DMS153 (cell line): ENCODE measurements at places on chromosomes 1 and 21.
A peak's percentile ranks its signal among the peaks of the same experiment; 100 is the strongest.

GRCh38 chr1:13733711-13734110 is 33.7 kb downstream of the PRDM2 start:
- DNase-seq: no peak

GRCh38 chr1:160367934-160368923 is 1.4 kb downstream of the NHLH1 start:
- no peak for DNase-seq

GRCh38 chr1:189550498-189550897 is 927.2 kb downstream of the BRINP3 start:
- no peak for DNase-seq

- no peak for DNase-seq
Observed at GRCh38 chr1:65407877-65408276, 12.6 kb upstream of the LEPR start.

- DNase-seq: no peak
Observed at GRCh38 chr1:39089931-39090521, 63.9 kb downstream of the NDUFS5 start.

DNA sequence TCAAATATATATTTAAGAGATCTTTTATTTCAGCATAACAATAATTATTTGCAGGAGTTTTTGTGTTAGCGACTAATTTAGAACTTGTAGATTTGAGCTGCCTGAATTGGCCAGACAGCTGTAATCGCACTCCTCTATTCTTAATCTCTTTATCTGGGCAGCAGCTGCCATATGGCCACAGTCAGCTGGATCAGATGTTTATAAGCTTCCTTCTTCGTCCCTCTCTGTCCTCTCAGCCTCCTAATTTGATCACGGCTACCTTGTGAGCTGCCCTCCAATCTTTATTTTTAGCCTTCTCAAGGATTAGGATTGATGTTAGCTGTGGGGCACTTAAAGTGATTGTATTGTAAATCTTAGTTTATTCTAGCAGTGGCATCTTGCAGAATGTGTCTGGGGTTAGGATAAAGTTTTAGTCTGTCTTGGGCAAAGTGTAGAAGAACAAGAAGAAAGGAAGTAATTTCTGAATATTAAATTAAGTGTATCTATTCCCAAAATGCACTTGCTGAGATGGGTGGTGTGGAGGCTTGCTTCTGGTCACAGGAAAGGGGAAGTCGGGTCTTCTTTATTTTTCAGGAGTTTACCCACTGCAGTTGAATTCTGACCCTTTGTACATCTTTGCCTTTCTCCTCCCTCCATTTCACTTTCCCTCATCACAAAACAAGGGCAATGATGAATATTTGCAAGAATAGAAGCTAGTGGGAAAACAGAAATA is 1.1 kb downstream of the ZBTB18 start:
- DNase-seq: no peak

DNA sequence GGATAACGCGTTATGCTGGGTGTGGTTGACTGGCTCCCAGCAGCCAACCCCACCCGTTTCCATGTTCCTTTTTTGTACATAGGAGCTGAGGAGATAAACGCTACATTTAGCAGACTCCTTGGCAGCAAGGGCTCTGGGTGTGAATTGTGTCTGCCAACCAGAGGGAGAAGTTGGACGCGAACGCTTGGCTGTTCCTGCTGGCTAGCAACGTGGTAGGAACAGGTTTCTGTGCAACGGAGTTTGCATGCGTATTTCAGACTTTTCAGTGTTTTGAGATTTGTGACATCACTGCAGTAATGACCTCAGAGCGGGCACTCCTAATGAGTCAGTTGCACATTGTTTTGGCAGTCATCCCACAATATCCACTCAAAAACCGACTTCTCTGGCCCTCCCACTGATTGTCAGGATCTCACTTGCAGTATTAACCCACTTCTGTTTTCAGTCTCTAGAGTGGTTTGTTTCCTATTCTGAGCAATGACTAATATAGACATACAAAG is 98.7 kb upstream of the RGS1 start:
- DNase-seq: peak; percentile 24

- DNase-seq: no peak
Observed at GRCh38 chr1:54476530-54477109, 70.4 kb upstream of the SSBP3 start.

DNA sequence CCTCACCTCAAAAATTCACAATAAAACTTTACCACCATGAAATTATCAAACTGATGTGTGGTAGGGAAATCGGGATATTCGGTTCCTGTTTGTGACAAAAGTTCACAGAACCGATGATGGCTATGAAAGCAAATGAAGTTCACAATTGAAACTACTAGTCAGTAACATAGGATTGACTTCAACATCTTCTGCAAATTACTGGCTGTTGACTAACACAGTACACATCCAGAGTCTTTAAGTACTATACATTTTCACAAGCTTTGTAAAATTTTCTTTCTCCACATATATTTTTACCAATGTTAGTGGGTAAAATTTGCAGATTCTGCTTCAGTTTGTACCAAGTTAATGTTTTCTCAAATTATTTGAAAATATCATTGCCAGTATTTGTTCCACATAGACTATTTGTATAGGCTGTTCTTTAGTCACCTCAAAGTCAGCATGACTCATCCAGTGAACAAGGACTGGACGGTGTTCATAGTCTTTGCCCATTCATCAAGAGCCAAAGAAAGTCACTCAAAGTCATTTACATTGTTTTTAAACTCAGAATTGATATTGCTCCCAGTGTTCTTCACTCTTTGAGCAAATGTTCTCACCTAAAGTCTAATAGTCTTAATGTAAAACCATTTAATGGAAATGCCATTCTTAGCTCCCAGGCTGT is 213.4 kb downstream of the USP25 start:
- no peak for DNase-seq

GRCh38 chr1:30511991-30512913 is 211.1 kb downstream of the MATN1 start:
- no peak for DNase-seq

- DNase-seq: no peak
Observed at GRCh38 chr1:171590022-171590421, 32.0 kb upstream of the MYOCOS start.

- no peak for DNase-seq
Observed at GRCh38 chr1:185721553-185721952, 12.6 kb upstream of the HMCN1 start.

DNA sequence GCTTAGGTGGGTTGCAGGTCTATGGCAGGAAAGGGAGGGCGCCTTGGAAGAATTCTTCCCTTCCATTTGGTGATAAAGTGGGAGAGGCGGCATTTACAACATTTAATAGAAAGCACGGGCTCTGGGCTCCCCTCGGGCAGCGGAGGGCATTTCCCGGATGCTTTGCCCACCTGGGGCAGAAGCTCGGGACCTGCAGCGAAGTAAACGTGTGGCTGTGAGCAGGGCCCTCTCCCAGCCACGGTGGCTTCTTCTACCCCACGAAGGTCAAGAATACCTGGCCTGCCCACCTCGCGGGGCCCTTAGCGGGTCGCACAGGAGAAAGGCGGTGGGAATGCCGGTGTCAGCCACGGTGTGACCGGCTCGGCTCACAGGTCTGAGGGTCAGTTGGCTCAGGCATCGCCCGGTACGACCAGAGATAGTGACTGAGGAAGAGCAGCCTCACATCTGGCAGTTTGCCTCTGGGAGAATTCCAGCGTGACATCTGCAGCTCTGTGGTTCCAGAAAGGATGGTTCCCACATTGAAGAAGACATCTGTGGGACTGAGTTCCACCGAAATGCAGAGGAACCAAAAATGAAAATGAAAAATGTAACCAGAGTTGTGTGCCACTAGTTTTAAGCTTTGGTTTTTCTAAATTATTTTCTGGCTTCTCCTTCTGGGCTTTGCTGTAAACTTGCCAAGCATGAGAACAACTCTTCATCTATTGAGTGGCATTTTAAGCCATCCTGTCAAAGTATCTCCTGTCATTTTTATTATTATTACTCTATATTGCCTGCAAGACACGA is 720 bp upstream of the F3 start:
- no peak for DNase-seq

DNA sequence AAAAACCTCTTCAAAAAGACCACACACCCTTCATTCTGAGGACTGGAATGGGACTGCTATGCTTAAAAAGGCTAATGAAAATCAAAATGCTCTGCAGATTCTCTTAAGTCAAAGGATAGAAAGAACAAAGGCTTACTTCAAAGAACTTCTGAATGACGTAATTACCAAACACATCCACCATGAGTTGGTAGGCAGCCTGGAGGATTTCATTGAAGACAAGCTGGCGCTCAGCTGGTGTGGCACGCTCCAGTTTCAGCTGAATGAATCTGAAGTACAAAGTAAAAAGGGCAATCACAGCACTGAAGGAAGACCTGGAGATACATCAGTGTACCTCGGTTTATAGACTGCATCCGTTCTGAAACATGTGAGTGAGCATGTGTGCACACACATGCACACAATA is 43.5 kb upstream of the SDC3 start:
- no peak for DNase-seq

DNA sequence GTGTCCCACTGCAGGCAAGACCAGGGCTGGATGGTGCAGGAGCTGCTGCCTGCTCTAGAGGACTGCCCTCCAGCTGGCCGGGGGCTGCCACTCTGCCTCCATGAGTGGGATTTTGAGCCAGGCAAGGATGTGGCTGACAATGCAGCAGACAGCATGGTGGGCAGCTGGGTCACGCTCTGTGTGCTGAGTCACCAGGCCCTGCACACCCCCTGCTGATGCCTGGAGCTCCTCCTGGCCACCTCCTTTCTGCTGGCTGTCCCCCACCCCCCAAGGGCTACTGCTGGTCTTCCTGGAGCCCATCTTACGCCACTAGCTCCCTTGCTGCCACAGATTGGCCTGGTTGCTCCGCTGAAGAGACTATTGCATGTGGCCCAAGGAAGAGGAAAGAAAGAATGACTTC is 3.9 kb upstream of the ZSCAN20 start:
- DNase-seq: no peak

GRCh38 chr1:214362188-214362882 is 81.4 kb downstream of the SMYD2 start:
- DNase-seq: no peak

GRCh38 chr1:168726281-168726680 is 2.7 kb downstream of the DPT start:
- DNase-seq: no peak

- no peak for DNase-seq
Observed at GRCh38 chr1:36320767-36321118, 2.7 kb downstream of the EVA1B start.

- DNase-seq: no peak
Observed at GRCh38 chr1:77281491-77282186, at the start of gene AK5. AK5 (plus strand) TSS chr1:77282019; CDS start chr1:77282314, 295 bp downstream.

- no peak for DNase-seq
Observed at GRCh38 chr1:39615086-39615673, 24.3 kb downstream of the HEYL start.

DNA sequence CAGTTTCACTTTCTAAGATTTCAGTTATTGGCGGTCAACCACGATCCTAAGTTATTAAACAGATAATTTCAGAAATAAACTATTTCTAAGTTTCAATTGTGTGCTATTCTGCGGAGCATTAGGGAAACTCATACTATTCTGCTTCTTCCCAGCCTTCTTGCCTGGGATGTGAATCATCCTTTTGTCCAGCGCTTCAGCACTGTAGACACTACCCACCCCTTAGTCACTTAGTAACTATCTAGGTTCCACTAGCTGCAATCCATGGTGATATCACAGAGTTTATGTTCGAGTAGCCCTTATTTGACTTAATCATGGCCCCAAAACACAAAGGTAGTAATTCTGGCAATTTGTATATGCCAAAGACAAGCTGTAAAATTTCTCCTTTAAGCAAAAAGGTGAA is 279.9 kb upstream of the ADAMTS5 start:
- DNase-seq: no peak

GRCh38 chr1:178407655-178408054 is 89.1 kb downstream of the CLEC20A start:
- DNase-seq: no peak

DNA sequence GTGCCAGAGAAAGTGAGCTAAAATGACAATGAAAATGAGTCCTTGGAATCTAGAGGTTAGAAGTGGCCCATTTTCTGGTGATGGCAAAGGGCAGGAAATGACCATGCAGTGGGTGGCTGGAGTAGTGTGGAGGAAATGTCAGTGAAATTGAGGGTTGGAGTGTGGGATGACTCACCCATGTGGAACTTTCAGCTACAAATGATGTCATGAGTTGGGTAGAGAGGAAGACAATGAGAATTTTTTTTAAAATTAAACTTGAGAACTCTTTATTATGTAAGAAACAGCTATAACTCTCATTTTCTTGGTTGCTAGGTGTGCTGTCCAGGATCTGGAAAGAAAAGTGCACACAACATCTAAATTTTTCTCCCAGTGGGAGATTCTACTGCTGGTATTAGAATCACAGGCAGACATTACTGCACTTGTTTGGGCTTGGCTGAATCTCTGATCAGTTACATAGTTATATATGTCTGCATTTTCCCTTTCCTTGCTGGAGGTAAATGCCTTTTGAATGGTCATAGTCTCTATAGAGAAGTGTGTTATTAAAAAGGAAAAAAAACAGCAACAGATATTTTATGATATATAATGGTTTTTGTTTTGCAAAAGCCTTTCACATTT is 56.8 kb upstream of the GNG12 start:
- DNase-seq: peak; percentile 13

- DNase-seq: peak; percentile 98
Observed at GRCh38 chr1:30089024-30089430, 634.4 kb downstream of the MATN1 start.

- DNase-seq: no peak
Observed at GRCh38 chr1:222384531-222384930, 163.4 kb downstream of the HHIPL2 start.

GRCh38 chr1:117735045-117735992 is 129.5 kb downstream of the TENT5C start:
- no peak for DNase-seq

DNA sequence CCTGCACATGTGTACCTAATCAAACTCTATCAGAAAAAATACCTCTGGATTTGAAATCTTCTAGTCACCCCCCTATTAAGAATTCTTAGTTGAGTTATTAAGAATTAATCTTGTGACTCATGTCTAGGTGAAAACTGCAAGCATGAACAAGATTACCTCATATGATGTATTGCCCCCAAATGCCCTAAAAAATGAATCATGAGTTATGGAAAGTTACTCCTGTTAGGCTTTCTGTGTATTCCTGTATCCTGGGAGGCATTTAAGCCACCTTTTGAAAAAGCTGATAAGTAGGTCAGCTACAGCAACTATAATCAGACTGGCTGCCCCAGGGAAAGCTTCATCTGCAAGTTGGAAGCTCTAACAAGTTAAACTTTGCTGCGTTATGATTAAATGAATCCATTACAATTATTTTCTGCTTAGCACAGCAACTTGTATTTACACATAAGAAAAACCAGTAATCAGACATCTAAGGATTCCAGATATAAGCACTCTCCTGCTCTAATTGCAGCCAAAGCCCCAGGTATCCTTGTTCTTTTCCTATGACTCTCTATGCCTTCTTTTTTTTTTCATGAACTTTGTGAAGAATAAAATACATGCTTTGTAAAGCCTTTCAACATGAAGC is 147.7 kb downstream of the NTPCR start:
- DNase-seq: no peak

- DNase-seq: peak; percentile 9
Observed at GRCh38 chr1:220045356-220046051, 801 bp downstream of the EPRS1 start.

GRCh38 chr21:41601573-41602368 is 93.8 kb upstream of the TMPRSS2 start:
- no peak for DNase-seq

- no peak for DNase-seq
Observed at GRCh38 chr1:153984123-153984894, 1.8 kb downstream of the RAB13 start.
